Retinal pigment epithelial cell (primary cell): ENCODE measurements at places on chromosomes 1 and 21.
A peak's percentile ranks its signal among the peaks of the same experiment; 100 is the strongest.

DNA sequence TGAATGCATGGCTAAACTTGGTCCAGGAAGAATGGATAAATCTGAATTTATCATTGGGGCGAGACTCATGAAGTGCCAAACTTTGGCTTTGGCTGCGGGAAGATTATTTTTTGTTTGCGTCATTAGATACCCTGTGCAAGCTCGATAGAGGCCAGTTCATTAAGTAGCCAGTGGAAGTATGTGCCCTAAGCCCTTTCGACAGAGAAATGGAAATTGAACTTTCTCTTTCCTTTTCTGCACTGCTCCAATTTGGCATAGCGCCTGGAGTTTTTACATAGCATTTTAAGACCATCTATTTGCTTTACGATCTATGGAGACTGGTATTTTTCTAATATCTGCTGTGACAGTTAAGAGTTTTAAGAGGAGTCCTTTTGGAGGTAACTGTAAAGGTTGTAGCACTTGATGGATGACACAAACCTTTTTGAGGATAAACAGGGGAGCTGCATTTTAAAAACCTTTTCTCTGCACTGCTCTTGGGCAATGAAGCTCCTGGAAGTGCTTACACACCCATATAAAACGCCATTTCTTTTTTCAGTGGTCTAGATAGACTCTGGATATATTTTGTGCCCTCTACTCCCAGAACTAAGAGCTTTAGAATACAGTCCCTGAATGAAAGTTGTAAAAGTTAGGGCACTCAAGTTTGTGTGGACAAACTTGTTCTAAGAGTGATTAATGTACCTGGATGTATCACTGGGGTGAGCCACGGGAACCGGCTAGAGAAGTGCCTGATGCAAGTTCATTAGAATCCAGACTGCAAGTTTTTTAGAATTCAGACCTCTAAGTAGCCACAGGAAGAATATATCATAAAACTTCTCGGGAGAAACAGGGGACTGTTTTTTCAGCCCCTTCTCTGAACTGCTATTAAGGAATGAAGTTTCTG is 41.3 kb upstream of the CFHR3 start:
- no peak for DNase-seq

DNA sequence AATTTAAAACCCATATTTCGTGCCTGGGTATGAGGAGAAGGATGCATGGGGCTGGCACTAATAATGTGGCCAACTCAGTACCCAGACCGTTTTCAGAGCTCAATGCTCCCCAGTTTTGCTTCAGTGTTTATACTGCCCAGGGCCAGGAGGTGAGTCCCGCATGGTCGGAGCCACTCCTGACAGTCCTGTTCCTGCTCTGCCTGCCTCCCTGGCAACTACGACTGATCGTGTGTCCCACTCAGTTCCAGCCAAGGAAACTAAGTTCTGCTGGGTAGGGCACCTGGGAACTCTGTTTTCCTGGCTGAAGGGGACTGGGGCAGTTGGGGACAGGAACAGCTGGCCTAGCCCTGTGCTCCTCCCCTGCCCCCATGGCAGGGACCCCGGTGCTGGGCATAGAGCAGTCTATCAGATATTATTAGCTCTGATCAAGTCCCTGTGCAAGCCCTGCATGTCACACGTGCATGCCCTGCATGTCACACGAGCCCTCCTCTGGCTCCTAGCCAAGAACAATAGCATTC is 19.2 kb downstream of the S100A7 start:
- no peak for DNase-seq

GRCh38 chr1:99763956-99764355 is 2.5 kb downstream of the FRRS1 start:
- DNase-seq = no peak

GRCh38 chr1:39800471-39800835 is 11.8 kb upstream of the BMP8B start:
- no peak for DNase-seq

DNA sequence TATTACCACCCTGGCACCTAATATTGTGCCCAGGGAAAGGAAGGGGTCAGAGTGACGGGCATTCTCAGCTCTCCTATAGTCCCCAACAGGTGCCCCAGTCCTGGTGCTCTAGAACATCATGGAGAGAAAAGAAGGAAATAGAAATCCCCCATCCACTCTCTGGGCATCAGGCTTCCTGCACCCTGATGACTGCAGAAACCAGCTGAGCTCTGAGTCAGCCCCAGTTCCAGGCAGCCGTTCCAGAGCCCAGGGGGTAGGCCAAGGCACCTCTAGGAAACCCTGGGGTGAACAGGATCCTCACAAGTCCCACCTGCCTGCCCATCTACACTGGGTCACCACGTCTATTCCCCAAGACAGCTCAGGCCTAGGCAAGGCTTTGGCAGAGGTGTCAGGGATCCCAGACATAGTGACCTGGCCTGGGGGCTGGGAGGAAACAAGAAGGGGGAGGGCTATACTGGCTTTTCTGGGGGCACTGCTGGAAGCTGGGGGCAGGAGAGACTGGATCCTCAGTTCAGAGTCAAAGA is 709 bp downstream of the NECTIN4 start:
- DNase-seq = no peak

DNA sequence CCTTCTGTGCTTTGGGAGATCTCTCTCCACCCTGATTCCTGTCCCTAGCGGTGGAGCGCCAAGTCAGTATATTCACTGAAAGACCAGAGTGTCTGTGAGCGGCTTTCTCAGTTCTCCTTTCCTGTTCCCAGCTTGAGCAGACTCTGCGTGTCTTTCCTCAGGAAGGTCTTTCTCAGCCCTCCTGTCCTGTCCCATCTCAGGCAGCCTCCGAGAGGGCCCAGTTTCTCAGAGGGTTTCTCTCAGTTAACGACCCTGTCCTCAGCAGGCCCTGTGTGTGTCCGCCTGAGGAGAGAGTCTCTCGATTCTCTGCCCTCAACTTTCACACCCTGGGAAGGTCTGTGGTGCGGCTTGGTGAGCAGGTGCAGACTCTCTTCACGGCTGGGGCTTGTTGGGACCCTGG is 34.0 kb upstream of the CHIT1 start:
- DNase-seq = no peak

DNA sequence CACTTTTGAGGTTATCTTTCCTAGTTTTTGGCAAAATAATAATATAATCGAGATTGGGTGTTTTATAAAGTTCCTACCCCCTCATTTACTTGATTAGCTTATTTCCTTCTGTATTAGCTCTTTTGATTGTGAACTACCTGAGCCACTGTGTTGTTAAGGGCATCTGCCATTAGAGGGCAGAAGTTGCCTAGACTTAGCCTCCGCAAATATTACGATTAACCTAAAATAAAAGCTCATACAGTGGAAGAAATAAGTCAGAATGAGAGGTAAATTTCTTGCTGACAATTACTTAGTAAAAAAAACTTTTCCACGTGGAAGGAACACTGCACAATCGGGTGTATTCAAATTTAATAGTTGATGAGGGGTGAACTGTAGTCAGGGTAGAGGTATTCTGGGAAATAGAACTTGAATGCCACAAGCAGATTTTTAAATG is 2.3 kb downstream of the H3-3A start:
- DNase-seq = no peak

DNA sequence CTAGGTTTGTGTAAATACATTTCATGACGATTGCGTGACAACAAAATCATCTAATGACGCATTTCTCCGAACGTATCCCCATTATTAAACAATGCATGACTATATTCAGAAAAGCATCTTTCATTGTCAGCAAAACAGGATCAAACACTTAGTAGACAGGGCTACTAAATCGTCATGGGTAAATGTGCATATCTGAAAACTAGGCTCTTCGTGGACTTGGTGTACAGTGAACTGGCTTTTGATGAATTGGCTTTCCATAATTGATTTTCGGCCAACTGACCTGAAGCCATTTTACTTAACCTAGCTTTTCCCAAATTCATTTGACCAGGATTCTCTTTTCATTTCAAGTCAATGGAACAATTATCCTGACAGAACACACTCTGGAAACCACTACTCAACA is 665.0 kb downstream of the SMYD3 start:
- DNase-seq = no peak

- no peak for DNase-seq
Measured at GRCh38 chr1:37989361-37989930, 376 bp downstream of the SF3A3 start.

DNA sequence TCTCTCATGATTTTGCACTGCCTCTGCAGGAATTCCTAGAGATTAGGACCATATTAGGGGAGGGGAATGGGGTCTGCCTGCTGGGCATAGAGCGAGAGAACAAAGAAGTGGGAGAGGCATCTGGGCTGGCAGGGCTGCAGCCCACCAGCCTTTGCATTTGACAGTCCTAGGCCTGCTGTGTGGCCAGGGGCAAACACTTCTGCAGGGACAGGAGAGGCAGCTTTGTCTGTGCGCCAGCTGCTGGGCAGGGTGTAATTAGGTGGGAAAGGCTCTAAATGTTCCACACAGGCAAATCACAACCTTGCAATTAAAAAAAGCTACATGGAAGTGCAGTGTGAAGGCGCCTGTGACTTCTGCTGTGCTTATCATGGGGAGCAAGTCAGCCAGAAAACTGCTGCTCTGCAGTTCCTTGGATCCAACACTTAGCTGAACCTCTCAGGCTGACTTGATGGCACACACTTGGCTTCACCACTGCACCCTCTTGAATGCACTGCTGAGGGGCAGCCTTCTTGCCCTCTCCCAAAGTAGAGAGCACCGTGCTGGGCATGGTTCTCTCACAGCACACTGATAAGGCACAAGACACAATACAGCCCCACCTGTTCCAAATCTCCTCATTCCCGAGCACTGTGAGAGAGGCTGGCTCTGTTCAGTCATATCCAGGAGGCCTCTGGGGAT is 73.6 kb upstream of the TLR5 start:
- DNase-seq = no peak

DNA sequence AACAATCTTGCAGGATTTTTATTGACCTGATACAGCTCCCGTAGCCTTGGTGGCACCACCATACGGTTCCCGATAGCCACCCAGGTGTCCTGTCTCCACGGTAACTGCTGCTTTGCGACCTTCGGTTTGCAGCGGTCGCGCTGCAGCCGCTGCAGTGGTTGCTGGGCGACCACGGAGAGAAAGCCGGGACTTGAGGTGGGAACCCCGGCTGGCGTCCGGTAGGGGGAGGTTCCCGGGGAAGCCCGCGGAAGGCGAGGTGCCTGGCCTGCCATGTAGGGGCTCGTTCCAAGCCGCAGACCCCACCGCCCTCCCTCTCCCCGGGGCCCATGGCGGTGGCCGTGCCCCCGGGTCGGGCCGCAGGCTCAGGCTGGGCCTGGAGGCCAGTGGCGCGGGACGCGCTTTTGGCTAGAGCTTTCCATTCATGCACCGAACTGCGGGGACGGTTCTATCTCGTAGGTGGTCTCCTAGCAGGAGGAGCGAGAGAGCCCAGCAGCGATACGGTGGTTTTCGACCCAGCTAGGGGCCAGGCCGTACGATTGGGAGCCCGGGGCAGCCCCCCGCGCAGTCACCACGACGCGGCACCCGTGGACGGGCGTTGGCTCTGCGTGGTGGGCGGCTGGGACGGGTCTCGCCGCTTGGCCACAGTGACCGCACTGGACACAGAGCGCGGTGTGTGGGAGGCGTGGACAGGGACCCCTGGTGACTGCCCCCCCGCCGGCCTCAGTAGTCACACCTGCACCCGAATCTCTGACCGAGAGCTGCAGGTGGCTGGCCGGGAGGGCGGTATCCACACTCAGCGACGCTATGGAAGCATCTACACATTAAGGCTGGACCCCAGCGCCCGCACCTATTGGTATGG is at the start of gene KLHDC9:
Gene KLHDC9 (plus strand): TSS at position 152 of the 859 bp plus-strand sequence. CDS start 175 bp downstream, at position 327.
- DNase-seq = peak; percentile 55

- DNase-seq = peak; percentile 37
Measured at GRCh38 chr1:156160743-156161171, 7.4 kb downstream of the SEMA4A start.

- DNase-seq = no peak
Measured at GRCh38 chr1:108199201-108199691, 897 bp downstream of the SLC25A24 start.

GRCh38 chr1:4745560-4745959 is 91.2 kb downstream of the AJAP1 start:
- no peak for DNase-seq

- DNase-seq = no peak
Measured at GRCh38 chr1:226443033-226443432, 35.1 kb upstream of the PARP1 start.

DNA sequence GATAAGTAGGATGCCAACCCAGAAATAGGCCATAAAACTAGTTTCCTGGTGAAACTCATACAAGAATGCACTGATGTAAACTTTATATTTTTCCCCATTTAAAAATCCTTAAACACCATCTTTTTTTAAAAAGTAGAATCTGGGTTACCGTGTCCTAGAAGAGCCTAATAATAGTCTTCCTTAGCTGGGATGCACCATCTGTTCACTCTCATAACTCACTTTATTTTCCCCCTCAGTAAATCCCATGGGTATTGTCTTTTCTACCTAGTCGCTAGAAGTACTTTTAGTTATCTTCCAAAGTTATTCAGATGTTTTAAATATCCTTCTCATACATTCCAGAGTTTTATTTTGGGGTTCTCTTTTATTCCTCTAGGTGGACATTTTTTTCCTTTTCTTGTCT is 250.2 kb downstream of the PLA2G4A start:
- DNase-seq = no peak

GRCh38 chr1:218872026-218872425 is 301.7 kb upstream of the LYPLAL1 start:
- DNase-seq = no peak

GRCh38 chr1:37999430-38000232 is 5.7 kb downstream of the FHL3 start:
- DNase-seq = peak; percentile 40

- no peak for DNase-seq
Measured at GRCh38 chr1:2476061-2476999, at the start of gene PLCH2. Gene PLCH2 (plus strand): TSS chr1:2476289. CDS start chr1:2476589, 300 bp downstream.
